ENCODE measurements at places on chromosomes 11 and 22.

GRCh38 chr11:30595934-30596333, 9.8 kb upstream of the MPPED2 start:
- no peak for DNase-seq

DNA sequence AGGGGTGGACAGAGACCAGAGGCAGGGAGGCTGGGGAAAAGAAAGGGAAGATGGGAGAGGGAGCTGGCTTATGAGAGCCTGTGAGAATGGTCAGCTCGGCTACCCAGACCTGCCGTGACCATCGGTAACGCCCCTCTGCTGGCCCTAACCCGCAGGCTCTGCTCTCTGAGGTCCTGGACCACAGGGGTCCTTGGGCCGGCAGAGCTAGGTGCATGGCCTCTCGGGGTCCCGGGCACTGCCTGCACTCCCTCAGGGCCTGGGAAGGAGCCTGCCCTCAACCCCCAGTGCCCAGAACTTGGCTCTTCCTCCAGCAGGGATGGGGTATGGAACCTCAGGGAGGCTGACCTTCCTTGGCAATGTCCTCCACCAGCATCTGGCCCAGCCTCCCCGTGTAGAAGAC, 13.2 kb downstream of the GGT5 start:
- DNase-seq, result no peak

- no peak for DNase-seq
These were observed 26.6 kb downstream of the DKK3 start for GRCh38 chr11:11981840-11982239.

DNA sequence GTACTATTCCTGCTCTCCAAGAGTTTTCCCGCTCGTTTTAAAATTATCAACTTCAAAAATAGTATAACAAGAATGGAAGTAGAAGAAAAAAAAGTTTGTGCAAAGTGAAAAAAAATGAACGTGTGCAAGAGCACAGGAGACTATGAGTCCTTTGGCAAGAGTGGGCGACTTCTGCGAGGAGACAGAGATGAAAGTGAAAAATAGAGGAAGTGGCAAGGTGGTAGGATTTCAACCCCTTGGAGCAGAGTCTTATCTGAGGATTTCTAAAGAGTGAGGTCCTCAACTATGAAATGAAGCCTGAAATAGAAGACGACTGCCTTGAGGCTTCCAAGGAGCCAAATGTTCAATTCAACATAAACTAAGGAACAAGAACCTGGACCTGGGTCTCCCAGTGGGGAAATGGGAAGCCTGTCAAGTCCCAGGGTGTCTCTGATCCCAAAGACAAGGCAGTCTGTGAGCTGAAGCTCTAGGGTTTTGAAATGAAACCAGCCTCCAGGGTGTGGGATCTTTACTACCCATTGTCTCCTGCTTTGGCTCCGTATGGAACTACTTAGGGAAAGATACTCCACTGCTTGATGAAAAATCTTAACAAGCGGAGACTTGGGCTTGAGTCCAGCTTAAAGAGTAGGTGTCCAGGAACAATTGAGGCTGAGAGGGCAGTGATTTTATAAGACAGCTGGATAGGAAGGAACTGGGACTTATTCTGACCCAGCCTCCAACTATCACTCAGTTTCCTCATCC, 4.8 kb downstream of the P4HA3 start:
- DNase-seq, result no peak

All from NCI-H446 treated with DMSO at 0.1 percent for 48 hours (cell line).